ENCODE measurements at places on chromosomes 12 and 14.

DNA sequence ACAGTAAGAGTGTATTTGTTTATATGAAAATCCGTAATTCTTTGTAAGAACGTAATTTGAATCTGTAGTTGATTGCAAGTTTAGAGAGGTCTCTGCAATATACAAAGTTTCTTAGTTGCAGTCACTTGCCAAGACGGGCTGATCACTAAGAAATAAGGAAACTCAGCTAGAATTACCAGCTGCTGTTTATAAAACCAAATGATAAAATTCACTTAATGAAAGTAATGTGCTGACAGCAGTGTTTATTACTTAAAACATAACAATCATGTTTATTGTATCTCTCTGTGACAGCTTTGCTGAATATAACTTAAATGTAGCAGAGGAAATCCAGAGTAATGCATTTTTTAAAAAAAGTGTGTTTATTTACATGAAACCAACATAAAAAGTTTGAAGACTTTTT, 31.2 kb downstream of the SRGAP1 start:
- DNase-seq, result no peak

DNA sequence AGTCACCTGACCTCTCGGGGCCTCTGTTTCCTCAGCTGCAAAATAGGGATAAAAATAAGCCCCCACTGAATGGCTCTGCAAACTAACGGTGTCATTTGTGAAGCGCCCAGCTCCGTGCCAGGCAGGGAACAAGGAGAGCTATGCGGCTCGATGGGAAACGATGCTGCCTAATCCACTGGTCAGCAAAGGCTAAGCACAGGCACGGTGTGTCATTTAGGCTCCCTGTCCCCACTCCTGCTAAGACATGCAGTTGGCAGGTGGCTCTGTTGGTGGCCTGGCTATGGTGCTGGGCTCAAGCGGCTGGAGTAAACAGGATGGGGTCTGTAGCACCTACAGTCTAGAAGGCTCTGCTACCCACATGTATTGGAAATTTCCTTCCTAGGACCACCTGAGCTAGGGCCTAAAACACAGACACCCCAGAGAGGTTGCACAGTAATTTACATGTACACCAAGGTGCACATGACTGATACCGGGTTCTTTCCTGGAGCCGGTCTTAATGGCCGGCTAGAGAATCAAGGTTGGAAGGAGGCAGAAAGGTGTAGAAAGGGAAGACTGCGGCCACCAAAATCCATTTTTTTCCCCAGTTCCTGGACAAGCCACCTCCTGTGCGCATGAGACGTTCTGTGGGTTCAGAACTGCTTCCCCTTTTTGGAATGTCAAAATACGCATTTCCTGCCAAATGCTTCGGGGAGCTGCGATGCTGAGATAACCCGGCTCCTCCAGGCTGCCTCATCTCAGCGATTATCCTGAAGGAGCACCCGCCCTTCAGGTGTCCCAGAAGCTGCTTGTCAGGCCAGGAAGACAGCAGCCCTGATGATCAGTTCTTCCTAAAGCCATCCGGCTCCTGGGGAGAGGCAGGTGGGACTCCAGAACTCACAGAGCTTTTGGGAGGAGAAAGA, 1.0 kb downstream of the CACNA2D4 start:
- DNase-seq, result no peak

DNA sequence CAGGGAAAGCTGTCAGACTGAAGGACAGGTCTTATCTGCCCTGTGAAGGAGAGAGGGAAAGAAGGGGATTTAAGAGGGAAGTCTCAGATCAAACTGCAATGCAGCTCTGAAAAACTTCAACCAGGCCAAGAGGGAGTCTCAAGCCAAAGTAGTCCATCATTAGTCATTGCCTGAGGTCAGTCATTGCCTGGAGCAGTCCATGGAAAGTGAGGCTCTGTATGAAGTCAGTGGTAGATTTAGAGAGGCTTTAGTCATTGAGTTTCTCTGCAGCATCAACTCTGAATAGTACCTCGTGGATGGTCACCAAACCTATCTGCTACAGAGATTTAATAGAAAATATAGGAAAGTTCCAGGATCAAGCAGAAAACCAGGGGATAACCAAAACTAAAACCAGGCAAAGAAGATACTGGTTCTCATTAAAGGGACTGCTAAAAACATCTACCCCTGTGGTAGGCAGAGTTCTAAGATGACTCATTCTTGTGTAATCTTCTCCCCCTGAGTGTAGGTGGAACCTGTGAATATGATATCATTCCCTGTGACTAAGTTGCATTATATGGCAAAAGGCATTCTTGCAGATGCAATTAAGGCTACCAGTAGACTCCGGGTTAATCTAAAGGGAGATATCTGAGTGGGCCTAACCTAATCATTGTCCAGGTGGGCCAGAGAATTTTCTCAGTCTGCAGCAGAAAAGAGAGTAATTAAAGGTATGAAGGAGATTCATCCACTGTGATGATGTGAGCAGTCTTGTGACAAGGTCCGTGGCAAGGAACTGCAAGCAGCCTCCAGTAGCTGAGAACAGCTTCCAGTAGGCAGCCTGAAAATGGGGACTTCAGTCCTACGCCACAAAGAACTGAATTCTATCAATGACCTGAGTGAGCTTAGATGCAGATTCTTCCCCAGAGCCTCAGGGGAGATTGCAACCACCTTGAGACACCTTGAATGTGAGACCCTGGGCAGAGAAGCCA, 123.1 kb downstream of the GALC start:
- no peak for DNase-seq

DNA sequence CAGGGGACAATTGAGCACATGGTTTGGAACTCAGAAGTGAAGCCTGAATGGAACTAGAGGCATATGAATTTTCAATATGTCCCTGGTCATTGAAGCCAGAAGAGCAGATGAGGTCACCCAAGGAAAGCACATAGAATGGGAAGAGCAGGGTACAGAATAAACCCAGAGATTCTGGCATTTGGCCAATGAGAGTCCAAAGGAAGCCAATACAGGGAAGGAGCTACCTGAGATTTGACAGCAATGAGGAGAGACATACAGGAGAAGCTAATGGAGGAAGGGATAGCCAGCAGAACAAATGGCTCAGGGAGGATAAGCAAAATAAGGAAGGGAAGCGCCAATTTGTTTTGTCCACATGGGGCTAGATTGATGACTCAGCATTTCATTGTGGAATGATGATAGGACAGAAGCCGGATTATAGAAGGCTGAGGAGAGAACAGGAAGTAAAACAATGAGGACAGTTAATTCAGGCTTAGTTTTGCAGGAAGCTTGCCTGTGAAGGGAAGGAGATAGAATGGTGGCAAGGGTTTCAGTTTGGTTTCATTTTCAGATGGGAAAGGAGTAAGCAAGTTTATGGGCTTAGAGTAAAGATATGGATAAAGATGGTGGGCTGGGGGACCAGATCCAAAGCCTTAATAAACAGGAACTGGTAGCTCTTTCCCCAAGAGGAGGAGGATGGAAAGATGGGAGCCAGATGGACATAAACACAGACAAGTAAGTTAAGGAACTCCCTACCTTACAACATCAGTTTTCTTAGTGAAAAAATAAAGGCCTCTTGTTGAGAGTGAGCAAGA, 3.2 kb upstream of the SPTSSA start:
- DNase-seq, result no peak

DNA sequence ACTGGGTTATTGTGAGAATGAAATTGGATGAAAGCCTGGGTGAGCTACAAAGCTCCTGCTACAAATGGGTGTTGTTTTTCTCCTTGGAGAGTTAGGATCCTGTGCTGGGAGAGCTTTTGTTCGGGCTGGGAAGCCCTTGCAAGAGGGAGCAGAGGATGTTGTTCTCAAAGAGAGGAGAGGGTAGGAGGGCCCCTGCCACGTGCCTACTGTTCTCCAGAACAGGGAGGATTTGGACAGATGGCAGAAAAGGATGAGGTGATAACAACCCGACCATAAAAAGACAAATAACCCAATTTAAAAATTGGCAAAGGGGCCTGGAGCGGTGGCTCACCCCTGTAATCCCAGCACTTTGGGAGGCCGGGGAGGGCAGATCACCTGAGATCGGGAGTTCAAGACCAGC, 68.8 kb downstream of the GALNT16 start:
- no peak for DNase-seq

GRCh38 chr12:51932218-51933076, 19.1 kb upstream of the ACVR1B start:
- no peak for DNase-seq

DNA sequence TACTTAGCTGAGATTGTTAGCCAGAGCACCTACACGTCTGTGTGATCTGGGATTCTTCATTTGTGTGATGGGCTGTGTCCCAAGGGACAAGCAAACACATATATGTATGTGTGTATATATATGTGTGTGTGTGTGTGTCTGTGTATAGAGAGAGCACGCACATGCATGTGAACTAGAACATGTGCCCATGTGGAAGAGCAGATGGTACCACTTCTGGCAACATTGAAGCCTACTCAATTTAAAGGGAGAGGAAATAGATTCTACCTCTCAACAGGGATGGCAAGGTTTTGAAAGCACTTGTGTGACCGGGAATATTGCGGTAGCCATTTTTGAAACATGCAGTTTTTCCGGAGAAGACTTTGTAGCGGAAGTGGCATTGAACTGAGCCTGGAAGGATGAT, 1.4 kb downstream of the TOMM20L start:
- no peak for DNase-seq

DNA sequence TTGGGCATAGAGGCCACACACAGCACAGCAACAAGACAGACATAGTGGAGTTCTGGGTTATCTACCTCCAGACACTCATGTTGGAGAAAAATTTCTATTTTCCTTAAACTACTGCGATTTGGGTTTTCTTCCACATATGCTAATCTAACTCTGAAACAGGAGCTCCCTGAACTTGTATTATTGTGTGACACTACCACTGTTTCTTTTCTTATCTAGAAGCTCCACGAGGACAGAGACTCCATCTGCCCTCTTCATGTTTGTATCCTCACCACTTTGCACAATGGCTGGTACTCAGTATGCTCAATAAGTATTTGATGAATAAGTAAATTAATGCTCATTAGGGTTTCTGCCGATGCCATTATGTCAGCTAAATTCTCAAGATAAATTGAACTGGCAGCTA, 218.6 kb downstream of the PAX9 start:
- no peak for DNase-seq

GRCh38 chr12:54680374-54680773, 32.2 kb upstream of the DCD start:
- no peak for DNase-seq

- DNase-seq, result no peak
These were observed 147.9 kb downstream of the ETV6 start for GRCh38 chr12:11797317-11797913.

DNA sequence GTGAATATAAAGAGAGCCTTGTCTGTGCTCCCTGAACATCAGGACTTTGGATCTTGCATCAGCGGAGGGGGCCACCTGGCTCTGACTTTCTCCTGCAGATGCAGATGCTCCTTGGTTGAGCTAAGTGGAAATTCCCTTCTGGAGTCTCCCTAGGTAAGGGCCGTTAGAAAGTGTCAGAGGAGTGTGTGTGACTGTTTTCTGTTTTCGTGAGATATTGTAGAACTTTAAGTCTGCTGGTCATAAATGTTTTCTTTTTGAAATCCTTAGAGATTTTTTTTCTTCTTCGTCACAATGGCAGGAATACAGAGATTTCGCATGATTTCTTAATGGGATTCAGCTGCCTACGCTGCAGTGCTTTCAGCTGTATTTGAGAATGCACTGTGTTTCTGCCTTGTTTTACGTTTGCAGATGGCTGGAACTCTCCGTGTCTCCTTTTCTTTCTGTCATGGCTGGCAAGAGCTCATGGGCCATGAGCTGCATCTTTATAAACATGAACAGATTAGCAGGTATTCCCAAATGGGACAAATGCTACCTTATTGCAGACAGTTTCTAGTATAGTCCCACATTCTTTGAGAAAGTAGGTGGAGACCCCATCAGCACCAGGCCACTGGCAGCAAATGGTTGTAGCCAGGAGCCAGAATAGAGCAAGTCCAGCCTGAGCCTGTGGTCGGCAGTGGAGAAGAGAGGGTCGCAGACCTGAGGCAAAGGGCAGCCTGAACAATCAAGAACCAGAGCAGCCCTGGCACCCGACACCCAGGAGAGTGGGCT, 76.2 kb upstream of the FRMD6 start:
- DNase-seq, result no peak

- no peak for DNase-seq
These were observed 5.2 kb upstream of the KRT85 start for GRCh38 chr12:52372216-52373154.

GRCh38 chr12:105741786-105742566, 396.8 kb downstream of the NUAK1 start:
- no peak for DNase-seq
